ENCODE measurements at places on chromosomes 11 and 22.
A peak's percentile ranks its signal among the peaks of the same experiment; 100 is the strongest.

- DNase-seq, result no peak
These were observed 22.7 kb upstream of the CD44 start for GRCh38 chr11:35116245-35116644.

- DNase-seq, result no peak
These were observed 10.4 kb downstream of the NUP98 start for GRCh38 chr11:3786781-3787428.

DNA sequence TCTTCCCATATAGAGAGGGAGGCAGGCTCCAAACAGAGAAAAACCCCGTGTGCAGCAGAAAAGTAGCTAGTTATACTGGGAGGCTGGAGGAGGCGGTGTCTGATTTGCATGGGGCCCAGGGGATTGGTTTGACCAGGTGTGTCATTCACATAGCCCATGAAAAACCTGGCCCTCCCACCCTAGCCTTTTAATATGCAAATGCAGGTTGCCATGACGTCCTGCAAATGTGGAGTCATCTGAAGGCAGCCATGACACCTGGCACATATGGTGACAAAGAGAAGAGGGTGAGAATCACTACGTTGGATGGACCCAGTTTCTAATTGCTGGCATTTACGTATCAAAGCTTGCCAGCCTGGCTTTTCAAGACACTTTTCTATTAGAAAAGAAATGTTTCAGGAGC, 57.8 kb downstream of the FAM181B start:
- peak; percentile 27 for DNase-seq

DNA sequence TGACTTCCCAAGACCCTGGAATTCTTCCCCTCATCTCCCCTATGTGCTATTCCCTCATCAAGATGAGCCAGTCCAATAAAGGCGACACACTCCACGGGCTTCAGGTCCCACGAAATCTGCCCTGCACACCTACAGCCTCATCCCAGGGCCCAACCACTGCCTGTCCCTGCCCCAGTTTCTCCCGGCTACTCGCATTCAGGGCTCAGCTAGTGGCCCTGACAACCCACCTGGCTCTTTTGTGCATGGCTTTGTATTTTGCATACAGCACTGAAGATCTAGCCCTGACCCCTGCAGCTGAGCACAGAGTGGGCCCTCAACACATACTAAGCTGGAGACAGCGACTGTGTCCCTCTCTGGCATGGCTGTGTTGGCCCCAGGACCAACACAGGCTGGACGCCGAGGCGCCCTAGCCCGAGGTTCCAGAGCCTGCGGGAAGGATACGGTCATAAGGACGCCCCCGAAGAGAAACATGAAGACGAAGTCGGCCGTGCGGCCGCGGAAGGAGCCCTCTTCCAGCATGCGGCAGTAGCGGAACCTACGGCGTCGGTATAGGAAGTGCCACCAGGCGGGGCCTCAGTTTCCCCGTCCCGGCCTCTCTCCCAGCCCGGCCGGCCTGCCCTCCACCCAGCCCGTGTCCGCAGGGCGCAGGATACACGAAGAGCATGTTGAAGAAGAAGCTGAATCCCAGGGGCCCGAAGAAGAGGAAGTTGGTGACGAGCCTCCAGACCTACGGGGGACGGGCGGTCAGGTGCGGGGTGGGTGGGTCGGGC, 710 bp downstream of the DERL3 start:
- DNase-seq, result peak; percentile 30

DNA sequence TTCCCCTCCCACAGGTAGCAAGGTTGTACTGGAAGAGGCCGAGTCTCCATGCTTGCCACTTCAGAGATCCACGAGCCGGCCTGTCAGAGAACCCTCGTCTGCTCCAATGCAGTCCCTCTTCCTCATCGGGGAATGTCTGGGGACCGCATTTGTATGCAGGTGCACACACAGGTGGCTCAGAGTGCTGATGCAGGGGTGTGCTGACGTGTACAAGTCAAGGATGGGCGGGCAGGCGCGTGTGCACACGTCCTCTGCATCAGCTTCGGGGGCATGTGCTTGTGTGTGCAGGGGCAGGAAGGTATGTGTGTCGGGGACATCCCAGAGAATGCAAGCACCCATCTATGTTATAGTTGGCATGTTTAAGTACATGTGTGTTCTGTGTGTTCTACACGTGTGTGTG, 49.4 kb downstream of the ELFN2 start:
- DNase-seq, result peak; percentile 1

GRCh38 chr22:47187176-47187957, 424.9 kb downstream of the TBC1D22A start:
- no peak for DNase-seq

DNA sequence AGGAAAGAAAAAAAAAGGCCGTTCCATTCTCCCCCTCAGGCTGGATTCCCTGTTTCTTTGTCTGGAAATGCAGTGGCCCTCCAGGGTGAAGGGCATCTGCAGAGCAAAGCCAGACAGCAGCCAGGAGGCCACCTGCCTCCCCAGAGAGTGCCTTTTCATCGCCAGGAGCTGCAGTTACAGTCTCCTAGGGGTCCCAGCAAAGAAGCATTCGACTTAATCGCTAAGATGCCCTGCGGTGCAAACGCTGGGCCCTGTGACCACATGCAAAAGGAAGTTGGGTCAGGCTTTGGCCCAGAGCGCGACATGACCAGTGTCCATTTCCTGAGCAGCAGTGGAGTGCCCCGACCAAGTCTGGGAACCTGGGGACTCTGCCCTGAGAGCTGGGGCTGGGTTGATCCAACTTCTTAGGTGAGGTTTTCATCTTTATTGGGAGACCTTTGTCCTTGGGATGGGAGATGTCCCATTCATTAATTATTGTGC, 304.6 kb downstream of the OPCML start:
- no peak for DNase-seq

DNA sequence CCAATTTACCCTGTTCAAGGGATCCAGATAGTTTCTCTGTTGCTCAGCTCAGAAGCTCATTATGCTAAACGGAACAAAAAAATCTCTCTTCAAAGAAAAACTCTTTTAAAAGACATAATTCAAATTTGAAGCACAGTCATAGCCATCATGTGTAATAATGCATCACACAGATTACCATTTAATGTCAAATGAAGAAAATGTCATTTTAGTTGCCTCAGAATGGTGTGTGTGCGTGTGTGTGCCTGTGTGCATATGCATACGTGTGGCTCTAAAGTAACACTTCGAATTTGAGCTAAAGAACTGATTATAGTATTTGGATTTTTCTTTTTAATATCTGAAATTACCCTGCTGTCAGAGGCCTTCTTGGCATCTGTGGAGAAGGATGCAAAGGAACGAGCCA, 9.9 kb downstream of the TTC12 start:
- DNase-seq, result no peak

GRCh38 chr22:17612057-17612456, 16.5 kb downstream of the ATP6V1E1 start:
- DNase-seq, result no peak

- peak; percentile 65 for DNase-seq
These were observed 37.0 kb upstream of the DNAJB7 start for GRCh38 chr22:40898850-40899357.

- no peak for DNase-seq
These were observed 11.7 kb downstream of the LRP4 start for GRCh38 chr11:46906609-46907041.

DNA sequence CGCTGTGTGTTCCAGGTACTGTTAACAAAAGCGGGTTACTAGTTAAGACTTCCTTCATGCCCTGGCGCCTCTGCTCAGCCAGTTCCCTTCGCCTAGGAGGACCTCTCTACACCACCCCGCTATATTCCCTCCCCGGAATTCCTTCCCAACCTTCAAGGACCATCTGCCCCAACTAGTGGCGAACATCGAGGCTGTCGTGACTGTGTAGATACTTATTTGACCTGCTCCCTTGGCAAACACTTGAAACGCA, 450 bp upstream of the BCL2L13 start:
- DNase-seq, result peak; percentile 95

- DNase-seq, result peak; percentile 79
These were observed 59.8 kb upstream of the WNT7B start for GRCh38 chr22:46036558-46037408.

DNA sequence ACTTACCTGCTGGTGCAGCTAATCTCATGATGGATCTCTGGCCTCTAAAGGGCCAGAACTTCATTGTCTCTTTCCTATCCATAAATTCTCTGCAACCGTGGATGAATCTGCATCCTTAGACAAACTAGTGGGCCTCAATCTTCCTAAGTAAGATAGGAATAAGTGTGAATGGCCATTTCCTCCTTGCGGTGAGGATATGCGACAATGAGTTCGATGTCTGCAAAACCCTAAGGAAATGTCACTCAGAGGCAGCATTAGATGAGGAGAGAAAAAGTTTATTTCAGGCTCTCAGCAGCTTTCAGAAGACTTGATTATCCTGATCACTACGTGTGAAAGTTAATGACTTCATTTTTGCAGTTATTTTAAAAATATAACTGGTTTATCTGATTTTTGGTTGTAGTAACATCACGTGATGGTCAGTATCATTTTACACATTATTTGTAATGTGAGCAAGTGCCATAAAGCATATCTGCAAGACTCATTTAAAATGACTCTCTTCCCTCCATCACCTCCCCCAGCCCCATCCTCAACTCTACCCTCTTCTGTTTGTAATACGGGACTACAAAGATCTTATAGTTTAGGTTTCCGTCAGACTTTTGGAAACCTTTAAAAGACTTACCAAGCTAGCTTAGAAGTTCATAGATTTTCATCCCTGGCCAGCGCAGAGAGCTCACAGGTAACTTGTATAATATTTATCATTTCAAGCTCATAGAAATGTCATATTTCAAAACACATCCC, 10.2 kb downstream of the GRAP2 start:
- no peak for DNase-seq

DNA sequence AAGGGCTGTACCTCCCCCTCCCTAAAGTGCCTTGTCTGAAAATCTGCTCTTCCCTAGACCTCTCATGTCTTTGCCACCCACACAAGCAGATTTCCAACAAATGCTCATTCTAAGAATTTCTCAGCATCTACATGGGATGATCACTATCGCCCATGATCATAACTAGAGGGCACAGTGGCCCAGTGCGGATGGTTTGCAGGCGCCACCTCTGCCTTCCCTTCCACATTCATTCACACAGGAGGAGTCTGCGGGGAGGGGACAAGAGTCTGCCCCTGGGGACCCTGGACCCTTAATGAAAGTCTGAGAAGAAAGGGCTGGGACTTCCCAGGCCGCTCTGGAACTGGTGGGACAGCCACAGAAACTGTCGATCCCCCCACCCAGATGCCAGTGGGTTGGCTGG, 28.9 kb downstream of the KCTD17 start:
- no peak for DNase-seq

- peak; percentile 85 for DNase-seq
These were observed 25.6 kb downstream of the YWHAH start for GRCh38 chr22:31969789-31970489.

DNA sequence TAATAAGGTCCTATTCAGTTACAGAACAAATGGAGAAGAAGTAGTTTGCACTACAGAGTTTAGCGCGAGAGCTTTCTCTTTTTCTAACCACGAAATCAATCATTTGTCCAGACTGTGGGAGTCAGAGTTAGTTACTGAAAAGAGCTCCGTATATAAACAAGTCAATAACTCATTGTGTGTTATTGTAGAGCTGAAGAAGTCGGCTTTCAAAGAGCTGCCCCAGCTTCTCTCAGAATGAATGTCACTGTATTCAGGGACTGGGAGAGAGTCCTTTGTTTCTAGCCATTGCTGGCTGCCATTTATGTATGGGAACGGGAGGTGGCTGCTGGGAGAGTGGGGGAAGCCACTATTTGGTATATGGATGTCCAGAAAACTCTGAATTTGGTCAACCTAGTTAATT, 227.8 kb downstream of the DCDC1 start:
- no peak for DNase-seq

DNA sequence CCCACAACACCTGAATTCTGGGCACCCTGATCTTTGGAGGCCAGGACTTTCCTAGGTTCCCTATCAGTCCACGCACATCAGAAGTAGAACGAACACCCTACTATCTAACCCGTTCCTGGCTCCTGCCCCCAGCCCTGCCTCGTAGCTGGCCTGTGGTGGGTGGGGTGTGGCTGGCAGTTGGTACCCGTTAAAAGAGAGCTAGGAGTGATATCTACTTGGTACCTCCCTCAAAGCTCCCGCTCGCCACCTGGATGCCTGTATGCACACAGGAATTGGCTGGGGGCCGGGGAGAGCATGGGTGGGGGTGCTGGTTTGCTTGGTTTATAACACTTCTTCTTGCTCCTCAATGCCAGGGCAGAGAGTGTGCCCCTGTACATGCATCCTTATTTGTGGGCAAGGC, 14.0 kb upstream of the NECTIN1 start:
- no peak for DNase-seq

Data from DMS53 (cell line).